Right hindlimb (tissue), 1 donor: ENCODE measurements at places on chromosomes 1 and 21.

DNA sequence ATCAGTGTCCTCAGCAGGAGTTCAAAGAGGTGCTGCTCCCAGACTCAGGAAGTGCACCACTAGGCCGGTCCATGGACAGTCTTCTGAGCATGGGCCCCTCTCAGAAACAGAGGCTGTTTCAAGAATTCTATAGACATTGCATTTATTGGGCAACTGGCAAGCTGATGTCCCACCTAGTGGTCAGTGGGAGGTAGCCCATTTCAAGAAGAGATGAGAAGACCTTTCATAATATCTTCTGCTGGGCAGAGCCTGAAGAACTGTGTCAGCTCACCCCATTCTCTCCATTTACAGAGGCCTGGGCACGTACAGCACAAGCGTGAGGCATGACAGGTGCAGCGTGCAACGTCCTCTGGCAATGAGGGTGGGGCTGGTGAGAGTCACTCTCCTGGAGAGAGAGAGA, 216.0 kb downstream of the DYRK1A start:
- DNase-seq, result no peak

DNA sequence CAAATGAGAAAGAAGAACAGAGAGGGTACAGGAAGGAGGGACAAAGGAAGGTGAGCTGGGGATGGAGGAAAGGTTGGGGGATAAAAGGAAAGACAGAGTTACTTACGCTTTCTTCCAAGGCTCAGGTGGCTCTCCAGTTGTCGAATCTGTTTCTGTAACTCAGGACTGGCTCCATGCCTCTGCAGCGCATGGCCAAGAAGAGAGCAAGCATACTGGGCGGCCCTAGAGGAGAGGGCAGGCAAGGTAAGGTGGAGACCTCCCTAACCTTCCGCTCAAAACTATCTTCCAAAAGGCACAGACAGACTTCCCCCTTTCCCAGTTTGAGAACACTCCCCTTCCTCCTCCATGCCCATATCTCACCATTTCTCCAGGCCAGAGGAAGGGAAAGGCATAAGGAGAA, 922 bp downstream of the PEX11B start:
- DNase-seq, result no peak

DNA sequence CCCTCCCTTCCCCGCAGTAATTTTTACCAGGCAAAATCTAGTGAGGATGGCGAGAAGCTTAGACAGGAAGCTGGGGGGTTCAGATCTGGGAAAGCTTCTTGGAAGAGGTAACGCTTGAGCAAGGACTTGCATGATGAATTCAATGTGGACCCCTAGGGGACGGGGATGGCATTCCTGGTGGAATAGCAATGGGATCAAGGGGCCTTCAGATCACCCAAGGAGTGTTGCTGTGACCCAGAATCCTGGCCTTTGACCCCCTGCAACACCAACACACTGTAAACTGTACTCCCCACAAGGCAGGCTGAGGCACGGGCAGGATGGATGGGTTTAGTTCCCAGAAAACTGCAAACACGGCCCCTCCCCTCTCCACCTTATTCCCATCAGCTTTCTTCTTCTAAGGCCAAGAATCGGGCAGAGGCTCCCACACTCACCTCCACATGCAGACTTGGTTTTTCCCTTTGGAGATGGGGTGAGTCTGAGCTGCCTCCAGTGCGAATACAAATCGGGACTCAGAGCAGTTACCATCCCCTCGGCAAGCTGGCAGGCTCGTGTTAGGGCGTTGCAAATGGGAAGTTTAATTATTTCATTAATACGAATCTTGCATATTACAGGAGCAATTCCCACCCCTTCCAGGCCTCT, 20.1 kb downstream of the DISP3 start:
- no peak for DNase-seq

GRCh38 chr21:33644383-33645074, 2.2 kb downstream of the ITSN1 start:
- no peak for DNase-seq

DNA sequence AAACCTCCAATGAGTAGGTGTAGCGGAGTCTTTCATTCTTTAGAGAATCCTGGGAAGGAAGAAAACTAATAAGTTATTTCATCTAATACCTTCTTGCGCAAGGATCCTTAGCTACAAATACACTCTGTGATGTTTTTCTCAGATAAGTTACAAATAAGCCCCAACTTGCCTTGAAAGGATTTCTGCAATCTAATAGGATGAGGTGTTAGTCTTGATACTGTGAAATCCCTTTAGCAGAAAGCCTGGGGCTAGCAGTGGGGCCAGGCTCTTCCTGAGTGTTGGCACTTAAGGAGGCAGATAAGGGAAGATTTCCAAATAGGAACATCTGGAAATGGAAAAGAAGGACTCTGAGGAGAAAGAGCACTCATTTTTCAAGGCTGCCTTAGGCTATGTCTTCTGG, 168.0 kb upstream of the DAB1 start:
- no peak for DNase-seq

DNA sequence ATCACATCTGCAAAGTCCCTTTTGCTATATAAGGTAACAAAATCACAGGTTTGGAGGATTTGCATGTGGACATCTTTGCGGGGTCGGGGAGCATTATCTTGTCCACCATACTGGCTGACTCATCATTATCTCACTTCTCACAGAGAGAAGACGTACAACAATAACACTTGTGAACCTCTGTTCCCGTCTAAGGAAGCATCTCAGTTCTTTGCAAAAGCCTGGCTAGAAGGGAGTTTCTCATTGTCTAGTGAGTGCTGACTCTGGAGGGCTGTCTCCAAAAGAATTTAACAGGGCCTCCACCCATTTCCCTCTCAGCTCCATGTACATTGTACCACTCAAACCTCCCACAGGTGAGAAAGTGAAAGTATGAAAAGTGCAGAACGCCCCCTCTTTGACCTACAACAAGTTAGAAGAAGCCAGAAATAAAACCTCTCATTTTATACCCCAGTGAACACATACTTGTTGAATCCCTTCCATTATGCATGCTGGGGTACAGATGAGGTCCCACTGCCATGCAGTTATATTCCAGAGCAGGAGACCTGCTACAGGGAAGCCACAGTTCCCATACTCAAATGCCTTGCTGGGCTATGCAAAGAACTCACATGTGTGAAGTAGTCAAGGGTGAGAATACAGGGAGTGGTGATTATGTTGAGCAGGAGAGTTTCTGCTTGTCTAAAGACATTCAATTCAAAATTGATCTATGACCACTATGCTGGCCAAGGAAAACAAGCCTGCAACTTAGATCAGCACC, 121.7 kb upstream of the PRDX6 start:
- DNase-seq, result no peak

- DNase-seq, result no peak
Measured at GRCh38 chr1:89878256-89878655, 57.4 kb downstream of the LRRC8D start.

- peak; percentile 74 for DNase-seq
Measured at GRCh38 chr21:33403128-33403785, at the start of gene IFNGR2. TSS of gene IFNGR2 (plus strand) at chr21:33403413. CDS start at chr21:33403544, 131 bp downstream.

GRCh38 chr1:8083739-8084484, 57.8 kb upstream of the ERRFI1 start:
- DNase-seq, result no peak

DNA sequence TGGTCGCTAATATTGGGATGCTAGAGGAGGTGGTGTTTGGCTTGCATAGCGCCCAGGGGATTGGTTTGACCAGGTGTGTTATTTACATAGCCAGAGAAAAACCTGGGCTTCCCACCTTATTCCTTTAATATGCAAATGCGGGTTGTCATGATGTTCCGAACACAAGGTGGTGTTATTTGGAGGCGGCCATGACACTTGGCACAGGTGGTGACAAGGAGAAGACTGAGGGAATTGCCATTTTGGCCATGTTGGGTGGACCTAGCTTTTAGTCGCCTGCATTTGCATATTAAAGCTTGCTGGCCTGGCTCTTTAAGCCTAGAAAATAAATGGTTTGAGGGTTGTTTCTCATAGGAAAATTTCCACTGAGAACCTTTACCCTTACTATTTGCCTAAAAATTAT, 490.5 kb downstream of the SIPA1L2 start:
- no peak for DNase-seq

- no peak for DNase-seq
Measured at GRCh38 chr1:75342786-75343185, 208.6 kb downstream of the LHX8 start.

GRCh38 chr1:6185635-6186382, 5.7 kb upstream of the CHD5 start:
- DNase-seq, result no peak

DNA sequence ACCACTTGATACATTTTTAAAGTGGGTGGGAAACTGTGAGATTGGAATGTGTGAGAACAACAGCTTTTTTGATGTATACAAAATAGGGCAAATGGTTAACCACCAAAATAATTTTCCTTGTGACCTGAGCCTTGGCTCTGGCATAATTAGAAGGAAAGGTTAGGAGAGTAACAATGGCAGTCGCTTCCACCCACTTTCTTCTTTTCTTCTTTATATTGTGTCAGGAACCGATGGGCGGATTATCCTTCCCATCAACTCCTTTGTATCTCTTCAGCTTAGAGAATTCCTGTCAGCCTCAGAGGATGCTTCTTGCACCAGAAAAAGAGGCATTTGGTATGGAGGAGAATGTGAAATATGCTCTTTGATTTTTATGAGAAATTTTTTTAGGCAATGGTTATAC, 90.6 kb downstream of the SDCCAG8 start:
- no peak for DNase-seq

GRCh38 chr1:182259229-182259872, 132.2 kb downstream of the GLUL start:
- DNase-seq, result peak; percentile 35

DNA sequence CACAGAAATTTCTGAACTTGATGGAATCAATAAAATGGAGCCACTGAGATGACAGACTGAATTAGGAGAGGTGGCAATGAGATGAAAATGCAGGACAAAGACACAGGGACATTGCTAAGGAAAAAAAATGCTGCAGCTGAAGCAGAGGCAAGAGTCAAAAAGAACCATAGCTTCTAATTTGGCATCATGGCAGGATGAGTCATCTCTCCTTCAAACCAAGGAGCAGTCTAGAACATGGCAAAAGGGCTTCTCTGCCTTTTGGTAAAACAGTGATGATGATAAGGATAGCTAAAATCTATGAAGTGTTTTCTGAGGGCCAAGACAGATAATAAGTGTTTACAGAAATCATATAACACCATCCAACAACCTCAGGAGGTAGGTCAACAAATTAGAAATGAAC, 16.8 kb downstream of the SLC19A2 start:
- DNase-seq, result no peak

GRCh38 chr1:88022516-88022915, 661.6 kb upstream of the PKN2 start:
- no peak for DNase-seq

- DNase-seq, result peak; percentile 31
Measured at GRCh38 chr1:167599957-167600581, 30.0 kb upstream of the RCSD1 start.

GRCh38 chr1:218364028-218364710, 19.0 kb downstream of the TGFB2 start:
- no peak for DNase-seq

DNA sequence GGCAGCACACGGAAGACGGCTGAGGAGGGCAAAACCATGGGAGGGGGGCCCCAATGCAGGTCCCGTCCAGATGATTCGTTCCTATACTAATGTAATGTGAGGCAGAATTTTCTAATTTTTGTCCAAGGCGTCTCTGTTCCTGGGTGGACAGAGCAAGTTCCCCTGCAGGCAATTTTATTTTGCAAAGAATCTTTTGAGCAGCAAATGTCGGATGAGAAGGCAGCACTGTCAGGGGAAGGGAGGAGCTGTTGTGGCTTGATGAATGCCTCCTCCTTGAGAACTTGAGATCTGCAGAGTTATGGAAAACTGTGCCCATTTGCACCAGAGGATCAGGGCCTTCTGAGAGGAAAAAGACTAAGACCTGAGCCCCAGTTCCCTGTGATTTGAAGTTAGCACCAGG, 17.3 kb downstream of the SLC1A7 start:
- DNase-seq, result no peak

- no peak for DNase-seq
Measured at GRCh38 chr1:91821126-91821868, 64.7 kb downstream of the TGFBR3 start.

DNA sequence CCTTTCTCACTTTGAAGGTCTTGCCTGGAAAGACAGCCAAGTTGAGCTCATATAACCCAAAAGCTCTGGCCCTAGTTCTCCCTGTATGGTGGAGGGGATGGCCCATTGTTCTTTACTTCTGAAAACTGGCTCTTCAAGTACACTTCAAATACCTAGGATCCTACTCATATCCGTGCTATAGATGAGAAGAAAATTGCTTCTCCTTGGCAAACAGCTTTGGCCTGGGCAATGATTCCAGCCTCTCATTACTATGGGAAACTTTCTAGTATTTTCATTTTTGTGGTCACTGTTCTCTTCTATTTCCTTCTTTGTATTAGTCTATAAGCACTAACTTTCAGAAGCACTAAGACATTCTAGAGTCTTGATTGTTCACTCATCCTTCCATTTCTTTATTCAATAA, 53.7 kb downstream of the ZNF697 start:
- DNase-seq, result peak; percentile 46

- peak; percentile 59 for DNase-seq
Measured at GRCh38 chr1:23422941-23423340, 1.6 kb downstream of the TCEA3 start.

GRCh38 chr1:235327559-235328270, at the start of gene ARID4B:
TSS of gene ARID4B (minus strand) at chr1:235328179. CDS start at chr1:235326919, 1,260 bp downstream.
- DNase-seq, result no peak

DNA sequence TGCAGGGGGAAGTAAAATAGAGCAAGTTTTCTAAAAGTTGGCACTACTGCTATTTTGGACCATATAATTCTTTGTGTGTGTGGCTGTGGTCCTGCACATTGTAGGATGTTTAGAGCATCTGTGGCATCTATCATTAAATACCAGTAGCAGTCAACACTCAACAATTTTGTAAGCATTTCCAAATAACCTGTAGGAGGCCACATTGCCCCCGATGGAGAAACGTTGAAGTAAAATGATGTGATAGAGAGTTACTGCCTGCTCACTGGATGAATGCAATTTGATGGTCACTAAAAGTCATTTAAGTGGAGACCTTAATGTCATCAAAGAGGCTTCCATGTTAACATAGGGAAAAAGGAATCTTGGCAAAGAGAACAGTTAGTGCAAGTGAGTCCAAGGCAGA, 560.8 kb downstream of the NEGR1 start:
- DNase-seq, result no peak

DNA sequence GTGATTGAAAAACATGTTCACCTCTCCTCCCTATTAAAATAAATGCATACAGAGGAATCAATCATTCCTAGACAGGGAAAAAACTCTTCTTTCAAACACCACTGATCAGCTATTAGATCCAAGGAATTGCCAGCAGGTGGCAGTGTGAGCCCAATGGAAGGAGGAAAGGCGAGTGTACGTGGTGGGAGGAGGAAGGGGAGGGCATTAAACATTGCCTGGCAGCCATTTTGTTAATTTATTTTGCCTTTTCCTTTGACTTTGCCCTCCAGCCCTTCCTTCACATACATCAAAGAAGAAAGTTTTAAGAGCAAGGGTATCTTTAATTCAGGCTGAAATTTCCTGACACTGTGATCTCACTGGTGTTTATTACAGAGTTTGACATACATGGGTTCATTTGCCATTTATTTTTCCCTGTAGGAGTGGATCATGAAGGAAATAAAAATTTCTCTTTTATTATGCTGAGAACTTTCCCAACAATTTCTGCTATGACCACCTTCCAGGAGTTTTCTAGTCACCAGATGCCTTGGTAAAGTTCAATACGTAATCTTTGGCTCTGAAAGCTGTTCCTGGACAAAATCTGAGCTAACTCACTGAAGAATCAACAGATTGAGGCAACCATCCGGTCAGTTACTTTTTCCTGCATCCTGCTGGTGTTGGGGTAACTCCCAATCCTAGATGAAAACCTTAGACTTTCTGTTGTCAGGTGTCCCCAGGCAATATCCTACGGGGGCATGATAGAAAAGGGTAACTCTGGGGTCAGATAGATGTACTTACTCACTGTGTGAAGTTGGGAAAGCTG, 1.9 kb upstream of the GNAI3 start:
- DNase-seq, result peak; percentile 92
